ENCODE measurements at places on chromosomes 12 and 14. TPM values are rescaled to one million over a fixed set of nuclear protein-coding genes. Genes with fewer than 3 reads are reported as not detected.

Gene CKB
- 260 TPM for total RNA-seq

Gene DEPDC4
- 2.4 TPM for total RNA-seq

Gene SNW1
- total RNA-seq, result 63.6 TPM

Gene SIRT4
- 4.1 TPM for total RNA-seq

Gene TAS2R7
- 0.41 TPM for total RNA-seq

Gene C3AR1
- total RNA-seq, result 1.6 TPM

Gene OR6C2
- not detected for total RNA-seq

Gene CIDEB
- 2.0 TPM for total RNA-seq

Gene ACYP1
- 17.9 TPM for total RNA-seq

Gene DLK1
- total RNA-seq, result not detected

Gene RFX4
- total RNA-seq, result 2.9 TPM

Gene CDKN3
- 5.3 TPM for total RNA-seq

Gene PLCZ1
- total RNA-seq, result not detected

Gene MTRFR
- 20.4 TPM for total RNA-seq

Gene BTG1
- total RNA-seq, result 15.5 TPM

Gene CATSPERB
- 4.1 TPM for total RNA-seq

Gene KCNC2
- 22.4 TPM for total RNA-seq

Gene IAPP
- under 0.01 TPM for total RNA-seq

Gene IFNG-AS1
- total RNA-seq, result not detected

Gene DERA
- total RNA-seq, result 22.4 TPM

Gene GPR84
- total RNA-seq, result not detected

Gene SLC25A21
- total RNA-seq, result 6.1 TPM

Gene GPHB5
- total RNA-seq, result not detected

Gene C14orf180
- not detected for total RNA-seq

Gene KRT82
- total RNA-seq, result not detected

Gene HHIPL1
- 5.3 TPM for total RNA-seq

Gene SPIC
- total RNA-seq, result not detected

Gene NGDN
- total RNA-seq, result 44.4 TPM

Gene DCN
- 41.6 TPM for total RNA-seq

Gene PMCH
- total RNA-seq, result 0.41 TPM

Gene NRXN3
- 44.8 TPM for total RNA-seq

Gene SERPINA6
- total RNA-seq, result not detected

Gene CIT
- total RNA-seq, result 11.4 TPM

Gene TECPR2
- 8.6 TPM for total RNA-seq

Gene MYBPC1
- 2.4 TPM for total RNA-seq

Gene P2RX2
- not detected for total RNA-seq

Gene HOXC4
- not detected for total RNA-seq

Gene WNT1
- not detected for total RNA-seq

Gene DLGAP5
- total RNA-seq, result 4.9 TPM

Gene GPR65
- under 0.01 TPM for total RNA-seq

Gene DHRS2
- 0.41 TPM for total RNA-seq

Measured in frontal cortex (tissue), 4 donors.